ENCODE measurements at places on chromosomes 12 and 14.

DNA sequence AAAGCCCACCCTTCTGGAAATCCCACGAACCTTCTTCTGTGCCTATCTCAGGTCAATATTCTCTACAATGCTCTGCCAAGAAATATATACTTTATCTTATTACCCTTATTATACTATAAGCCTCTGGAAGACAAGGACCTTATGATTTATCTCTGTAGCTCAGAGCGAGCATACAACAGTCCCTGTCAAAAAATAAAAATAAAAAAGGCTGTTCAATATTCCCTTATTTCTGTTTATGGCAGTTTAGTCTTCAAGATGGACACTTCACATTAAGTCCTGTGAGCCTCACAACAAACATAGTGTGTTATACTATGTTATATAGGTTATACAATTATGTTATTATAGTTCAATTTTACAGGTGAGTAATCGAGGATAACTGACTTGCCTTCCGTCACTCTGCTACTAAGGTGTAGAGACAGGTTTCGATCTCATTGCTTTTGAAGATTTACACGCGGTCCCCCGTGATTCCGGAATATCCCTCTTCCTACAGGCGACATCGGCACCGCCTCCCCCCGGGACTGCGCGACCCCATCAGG is 562 bp downstream of the EAPP start:
- DNase-seq, result no peak

DNA sequence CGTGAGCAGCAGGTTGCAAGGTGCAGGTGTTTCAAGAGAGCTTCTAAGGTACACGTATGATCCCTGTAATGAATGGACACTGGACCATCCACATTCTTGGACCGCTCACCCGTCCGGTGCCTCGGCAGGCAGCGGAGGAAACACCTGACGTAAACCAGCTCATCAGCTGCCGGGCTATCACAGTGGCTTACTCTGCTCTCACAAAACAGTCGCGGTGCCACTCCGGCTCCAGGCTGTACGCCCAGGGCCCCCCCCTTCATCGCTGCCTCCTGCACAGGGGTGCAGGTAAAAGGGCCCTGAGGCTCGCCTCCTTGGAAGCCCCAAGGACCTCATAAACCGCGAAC is 436 bp downstream of the VPS33A start:
- no peak for DNase-seq

DNA sequence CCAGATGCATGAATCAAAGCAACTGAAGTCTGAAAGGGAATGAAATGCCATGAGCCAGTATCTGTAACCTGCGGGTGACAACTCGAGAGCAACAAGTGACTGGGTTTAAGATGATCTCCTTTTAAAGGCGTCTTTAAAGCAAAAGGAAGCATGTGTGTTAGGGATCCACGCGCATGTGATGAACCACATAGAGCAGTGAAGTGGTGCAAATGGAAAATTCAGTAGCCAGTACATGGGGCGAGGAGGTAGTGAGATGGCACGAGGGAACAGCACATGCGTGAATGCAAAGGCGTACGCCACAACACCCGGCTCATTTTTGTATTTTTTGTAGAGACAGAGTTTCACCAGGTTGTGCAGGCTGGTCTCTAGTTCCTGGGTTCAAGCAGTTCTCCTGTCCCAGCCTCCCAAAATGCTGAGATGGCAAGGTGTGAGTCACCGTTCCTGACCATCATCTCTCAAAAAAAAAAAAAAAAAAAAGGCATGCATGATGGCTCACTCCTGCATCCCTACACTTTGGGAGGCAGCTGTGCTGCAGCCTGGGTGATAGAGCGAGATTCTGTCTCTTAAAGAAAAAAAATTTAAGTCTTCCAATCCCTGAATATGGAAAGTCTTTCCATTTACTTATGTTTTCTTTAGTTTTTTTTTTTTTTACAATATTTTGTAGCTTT is 24.6 kb upstream of the BCL7A start:
- DNase-seq, result no peak

DNA sequence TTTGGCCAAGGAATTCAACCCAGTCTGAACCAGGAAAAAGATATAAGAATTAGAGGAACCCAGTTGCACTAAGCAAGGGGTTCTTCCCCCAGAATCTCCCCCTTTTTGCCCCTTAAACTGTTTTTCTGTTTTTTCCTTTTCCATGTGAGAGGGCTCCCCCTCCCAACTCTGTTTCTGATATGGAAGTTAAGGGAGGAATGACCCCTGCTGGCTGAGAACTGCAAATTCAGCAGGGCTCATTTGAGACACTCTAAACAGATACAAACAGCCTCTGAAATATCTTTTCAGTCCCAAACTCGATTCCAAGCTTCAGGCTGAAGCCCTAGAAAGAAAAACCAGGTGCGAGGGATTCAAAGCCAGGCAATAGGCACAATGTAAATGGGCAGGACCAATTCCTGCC is 132.7 kb downstream of the SLC41A2 start:
- DNase-seq, result no peak

DNA sequence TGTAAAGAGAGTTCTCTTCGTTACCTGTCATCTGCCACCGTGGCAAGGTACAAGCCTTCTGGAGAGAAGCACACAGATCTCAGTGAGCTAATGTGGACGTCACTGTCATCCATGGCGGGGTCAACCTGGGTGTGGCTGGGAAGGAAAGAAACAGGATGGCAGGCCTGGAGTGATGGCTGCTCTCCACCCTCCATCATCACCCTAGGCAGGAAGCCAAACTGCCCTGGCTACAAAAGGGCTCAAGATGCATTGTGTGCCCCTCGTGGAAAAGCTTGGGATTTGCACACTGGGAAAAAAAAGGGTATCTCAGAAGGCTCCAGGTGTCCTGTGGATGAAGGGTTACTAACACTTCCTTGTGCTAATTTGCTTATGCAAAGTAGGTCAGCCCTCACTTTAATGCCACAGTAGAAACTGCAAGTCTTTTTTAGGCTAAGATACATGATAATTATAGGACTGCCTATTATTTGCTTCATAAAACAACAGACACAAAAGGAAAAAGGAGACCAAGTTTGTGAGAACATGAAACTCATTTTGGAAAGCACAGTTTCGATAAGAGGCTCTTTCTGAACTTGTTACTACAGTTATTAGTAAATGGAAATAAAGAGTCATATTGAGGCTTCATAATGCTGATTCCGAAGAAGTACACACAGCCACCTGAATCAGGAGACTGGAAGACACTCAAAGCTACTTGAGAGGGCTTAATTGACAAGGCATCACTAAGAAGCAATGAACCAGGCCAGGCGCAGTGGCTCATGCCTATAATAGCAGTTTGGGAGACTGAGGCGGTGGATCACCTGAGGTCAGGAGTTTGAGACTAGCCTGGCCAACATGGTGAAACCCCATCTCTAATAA is 18.9 kb downstream of the RFC5 start:
- no peak for DNase-seq

DNA sequence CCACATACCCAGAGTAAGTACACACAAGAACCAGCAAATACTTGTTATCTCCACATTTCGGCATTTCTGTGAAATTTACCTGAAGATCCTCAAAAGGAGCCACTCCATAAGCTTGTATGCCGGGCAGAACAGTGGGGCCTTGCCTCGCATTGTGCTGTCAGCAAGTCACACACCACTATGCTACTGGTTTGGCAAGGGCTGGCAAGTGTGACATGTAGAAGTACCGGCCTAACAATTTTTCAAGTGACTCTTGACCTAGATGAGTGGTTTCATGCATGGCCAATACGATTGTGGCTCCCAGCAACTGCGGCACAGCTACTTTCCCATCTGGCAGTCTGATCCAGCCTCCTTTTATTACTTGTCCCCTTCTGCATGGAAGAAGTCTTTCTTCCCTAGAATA is 69.8 kb downstream of the GAS2L3 start:
- no peak for DNase-seq

DNA sequence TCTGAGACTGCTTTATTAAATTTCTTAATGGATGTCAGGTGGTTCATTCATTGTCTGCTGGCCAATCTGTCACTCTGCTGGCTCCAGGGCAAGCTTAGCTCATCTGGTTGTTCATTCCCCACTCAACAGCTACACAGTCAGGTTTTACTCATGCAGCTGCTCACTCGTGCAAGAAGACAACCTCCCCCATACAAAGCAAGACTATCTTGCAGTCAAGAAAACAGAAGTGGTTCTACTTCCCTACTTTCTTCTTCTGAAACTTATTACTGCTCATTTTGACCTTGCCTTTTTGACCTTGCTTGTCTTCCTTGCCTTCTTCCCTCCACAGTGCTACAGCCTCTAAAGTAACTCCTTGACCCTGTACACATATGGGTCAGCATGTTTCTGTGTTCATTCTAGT is 277.9 kb downstream of the SSPN start:
- DNase-seq, result no peak

- no peak for DNase-seq
Observed at GRCh38 chr12:6896846-6897435, 7.7 kb upstream of the LRRC23 start.

- no peak for DNase-seq
Observed at GRCh38 chr14:54756656-54757392, 145.8 kb downstream of the GCH1 start.

- no peak for DNase-seq
Observed at GRCh38 chr12:81327425-81327824, 249.5 kb downstream of the ACSS3 start.

DNA sequence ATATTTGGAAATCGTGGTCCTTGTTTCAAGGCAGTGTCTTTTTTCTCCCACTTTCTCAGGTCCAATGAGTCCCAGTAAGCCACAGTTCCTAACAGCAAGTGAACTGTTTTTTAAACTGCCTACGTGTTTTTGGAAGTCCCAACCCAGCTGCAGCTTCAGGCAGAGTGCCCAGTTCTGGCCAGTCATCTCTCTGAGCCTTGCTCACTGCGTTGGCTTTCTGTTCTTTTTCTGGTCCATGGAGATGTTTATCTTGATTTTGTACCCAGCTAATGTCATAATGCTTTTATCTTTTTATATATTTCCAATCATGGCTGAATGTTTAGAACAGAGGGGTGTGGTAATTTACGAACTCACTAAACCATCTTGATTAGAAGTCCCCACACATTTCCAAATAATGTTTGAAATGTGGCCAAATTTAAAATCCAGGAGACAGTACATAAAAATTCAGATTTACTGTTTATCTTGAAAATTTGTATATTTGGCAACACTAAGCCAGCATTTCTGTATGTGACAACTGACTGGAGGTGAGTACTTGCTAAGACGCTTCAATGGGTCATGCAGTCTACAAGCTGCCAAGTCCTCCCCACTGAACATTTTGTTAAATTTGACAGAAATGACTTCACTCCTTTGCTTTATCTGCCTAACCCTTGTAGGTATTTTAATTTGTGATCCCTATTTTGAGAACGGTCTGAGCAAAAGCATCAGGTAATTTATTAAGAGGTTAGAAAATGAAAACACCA is 46.1 kb upstream of the OTOGL start:
- peak; percentile 87 for DNase-seq

DNA sequence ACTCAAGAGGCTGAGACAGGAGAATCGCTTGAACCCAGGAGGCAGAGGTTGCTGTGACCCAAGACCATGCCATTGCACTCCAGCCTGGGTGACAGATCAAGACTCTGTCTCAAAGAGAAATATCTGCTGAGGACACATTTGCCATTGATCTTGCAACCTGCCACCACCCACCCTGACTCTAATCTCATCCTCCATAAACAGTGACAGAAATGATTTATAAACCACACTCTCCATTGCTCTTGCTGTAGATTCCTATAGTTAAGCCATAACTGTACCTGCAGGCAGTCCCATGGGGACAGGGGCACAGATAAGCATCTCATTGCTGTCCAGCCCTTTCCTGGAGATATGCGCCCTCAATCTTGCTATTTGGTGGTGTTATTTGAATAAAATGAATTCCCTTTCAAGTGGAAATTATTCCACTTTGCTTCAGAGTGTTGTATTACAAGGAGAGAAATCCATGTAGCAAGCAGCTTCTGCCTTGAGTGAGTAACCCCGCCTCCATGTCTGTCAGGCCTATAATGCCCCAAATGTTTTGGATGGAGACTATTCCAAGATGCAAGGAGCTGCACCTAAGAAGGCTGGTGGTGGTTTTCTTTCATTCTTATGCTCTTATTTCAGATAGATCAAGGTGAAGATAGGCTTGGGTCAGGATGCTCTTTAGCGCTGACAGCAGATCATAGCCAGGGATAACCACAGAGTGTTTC is 3.0 kb upstream of the ZDHHC22 start:
- DNase-seq, result no peak

GRCh38 chr14:97523936-97524335 is 726.8 kb downstream of the VRK1 start:
- DNase-seq, result no peak

GRCh38 chr12:91680864-91681263 is 464.8 kb downstream of the BTG1 start:
- no peak for DNase-seq

- no peak for DNase-seq
Observed at GRCh38 chr14:91977884-91978283, 30.4 kb upstream of the FBLN5 start.
